ENCODE measurements at places on chromosomes 12 and 14. TPM values are rescaled to one million over a fixed set of nuclear protein-coding genes. Genes with fewer than 3 reads are reported as not detected.

DIO2 gene
- not detected for total RNA-seq

INSM2 gene
- total RNA-seq: not detected

ACSS3 gene
- total RNA-seq: not detected

VAMP1 gene
- 47.8 TPM for total RNA-seq

CNPY2 gene
- 139 TPM for total RNA-seq

RPL36AL gene
- 222 TPM for total RNA-seq

KRT78 gene
- total RNA-seq: not detected

APEX1 gene
- total RNA-seq: 170 TPM

NUAK1 gene
- not detected for total RNA-seq

DHRS2 gene
- total RNA-seq: 2.0 TPM

EPS8 gene
- 3.9 TPM for total RNA-seq

GOLGA5 gene
- 18.2 TPM for total RNA-seq

POTEM gene
- total RNA-seq: not detected

KLHDC1 gene
- total RNA-seq: 1.1 TPM

TAS2R42 gene
- not detected for total RNA-seq

DEGS2 gene
- not detected for total RNA-seq

CARMIL3 gene
- 0.73 TPM for total RNA-seq

STX2 gene
- total RNA-seq: 22.0 TPM

RTRAF gene
- 182 TPM for total RNA-seq

SYT10 gene
- not detected for total RNA-seq

TEAD4 gene
- 2.7 TPM for total RNA-seq

THTPA gene
- 10.9 TPM for total RNA-seq

SDSL gene
- 0.57 TPM for total RNA-seq

WNT1 gene
- total RNA-seq: not detected

CLEC4E gene
- total RNA-seq: not detected

BIN2 gene
- 173 TPM for total RNA-seq

BTBD6 gene
- 41.8 TPM for total RNA-seq

PLEKHD1 gene
- 0.16 TPM for total RNA-seq

KRT79 gene
- not detected for total RNA-seq

SERPINA5 gene
- total RNA-seq: not detected

TAS2R8 gene
- total RNA-seq: not detected

RFX4 gene
- not detected for total RNA-seq

TCL1B gene
- total RNA-seq: not detected

PTPRQ gene
- total RNA-seq: not detected

SLC6A15 gene
- not detected for total RNA-seq

RTN1 gene
- total RNA-seq: not detected

NEUROD4 gene
- total RNA-seq: not detected

MYO1A gene
- 0.64 TPM for total RNA-seq

NPFF gene
- total RNA-seq: not detected

GPR68 gene
- total RNA-seq: 36.1 TPM

CD163 gene
- total RNA-seq: not detected

PARP2 gene
- 28.5 TPM for total RNA-seq

ACOT4 gene
- 0.55 TPM for total RNA-seq

FOXN4 gene
- total RNA-seq: not detected

PXN gene
- 182 TPM for total RNA-seq

RNF41 gene
- total RNA-seq: 32.7 TPM

PRORP gene
- total RNA-seq: 40.3 TPM

ACSM4 gene
- not detected for total RNA-seq

B3GNT4 gene
- 0.36 TPM for total RNA-seq

TAS2R7 gene
- total RNA-seq: not detected

ACOT6 gene
- not detected for total RNA-seq

TMEM260 gene
- 15.9 TPM for total RNA-seq

KRT74 gene
- total RNA-seq: not detected

KRT83 gene
- total RNA-seq: not detected

LTBR gene
- 0.14 TPM for total RNA-seq
